Activated T-cell treated with anti-CD3 and anti-CD28 coated beads for 4 hours (primary cell): ENCODE measurements at places on chromosomes 1 and 21.
A peak's percentile ranks its signal among the peaks of the same experiment; 100 is the strongest.

GRCh38 chr1:190098756-190099155, 378.9 kb downstream of the BRINP3 start:
- no peak for DNase-seq

DNA sequence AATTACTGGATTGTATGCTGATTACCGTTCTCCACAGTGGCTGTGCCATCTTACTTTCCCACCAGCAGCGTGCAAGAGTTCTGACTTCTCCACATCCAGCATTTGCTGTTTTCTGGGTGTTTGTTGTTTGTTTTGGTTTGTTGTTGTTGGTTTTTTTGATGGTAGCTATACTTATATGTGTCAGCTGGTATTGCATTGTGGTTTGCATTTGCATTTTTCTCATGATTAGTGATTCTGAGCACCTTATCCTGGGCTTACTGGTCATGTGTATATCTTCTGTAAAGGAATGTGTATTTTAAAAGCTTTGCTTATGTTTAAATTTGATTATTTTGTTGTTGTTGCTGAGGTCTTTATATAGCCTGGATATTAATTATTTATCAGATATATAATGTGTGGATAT, 66.9 kb upstream of the MAP1LC3C start:
- DNase-seq = no peak

GRCh38 chr1:167681451-167682098, 40.2 kb upstream of the MPZL1 start:
- no peak for DNase-seq

DNA sequence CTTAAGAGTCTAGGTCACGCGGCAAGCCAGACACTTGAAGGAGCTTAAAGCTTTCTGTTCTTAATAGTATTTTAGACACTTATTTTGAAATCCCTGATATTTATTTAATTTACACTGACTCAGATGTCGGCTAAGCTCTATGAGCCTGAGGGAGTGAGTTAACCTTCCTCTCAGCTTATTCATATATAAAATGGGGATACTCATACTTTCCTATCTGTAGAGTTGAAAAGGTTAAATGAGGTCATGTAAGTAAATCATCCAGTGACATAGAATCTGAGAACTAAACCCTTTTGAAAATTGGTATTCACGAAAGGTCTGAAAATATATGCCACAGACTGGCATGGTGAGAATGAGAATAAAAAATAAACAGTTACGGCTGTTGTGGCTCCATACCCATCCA, 1.4 kb upstream of the GPR161 start:
- no peak for DNase-seq

- DNase-seq = no peak
Measured at GRCh38 chr1:185441605-185442004, 124.6 kb upstream of the IVNS1ABP start.

GRCh38 chr1:149845416-149845815, 54.0 kb upstream of the BOLA1 start:
- no peak for DNase-seq

- no peak for DNase-seq
Measured at GRCh38 chr1:111234866-111235265, 7.4 kb downstream of the CHI3L2 start.

- DNase-seq = no peak
Measured at GRCh38 chr1:93022580-93022979, 56.5 kb upstream of the MTF2 start.

DNA sequence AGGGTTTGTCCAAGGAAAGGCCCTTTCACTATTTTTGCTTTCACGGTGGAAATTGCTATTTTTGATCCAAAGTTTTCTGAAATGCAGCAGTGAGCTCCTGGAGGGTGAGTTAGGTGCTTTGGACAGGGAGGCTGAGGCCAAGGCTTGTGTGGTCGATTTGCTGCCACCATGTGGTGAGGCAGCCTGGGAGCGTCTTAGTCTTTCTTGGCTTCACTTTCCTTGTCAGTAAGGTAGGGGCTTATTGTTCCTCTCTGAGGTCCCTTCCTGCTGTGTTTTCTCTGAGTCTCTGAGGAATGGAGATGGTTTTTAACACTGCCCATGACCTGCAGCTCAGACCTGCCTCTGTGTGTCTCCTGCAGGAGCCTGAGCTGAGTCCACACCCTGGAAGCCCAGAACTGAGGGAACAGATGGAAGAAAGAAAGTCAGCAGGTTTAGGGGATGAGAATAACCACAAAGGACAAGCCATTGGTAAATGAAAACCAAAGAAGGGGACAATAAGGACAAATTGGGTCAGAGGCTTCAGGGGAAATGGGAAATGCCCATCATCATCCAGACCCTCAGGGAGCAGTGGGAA, 20.1 kb upstream of the S100A10 start:
- no peak for DNase-seq

- no peak for DNase-seq
Measured at GRCh38 chr1:8397511-8397910, 79.6 kb downstream of the SLC45A1 start.

- DNase-seq = peak; percentile 47
Measured at GRCh38 chr1:975896-976683, 5.8 kb downstream of the PERM1 start.

DNA sequence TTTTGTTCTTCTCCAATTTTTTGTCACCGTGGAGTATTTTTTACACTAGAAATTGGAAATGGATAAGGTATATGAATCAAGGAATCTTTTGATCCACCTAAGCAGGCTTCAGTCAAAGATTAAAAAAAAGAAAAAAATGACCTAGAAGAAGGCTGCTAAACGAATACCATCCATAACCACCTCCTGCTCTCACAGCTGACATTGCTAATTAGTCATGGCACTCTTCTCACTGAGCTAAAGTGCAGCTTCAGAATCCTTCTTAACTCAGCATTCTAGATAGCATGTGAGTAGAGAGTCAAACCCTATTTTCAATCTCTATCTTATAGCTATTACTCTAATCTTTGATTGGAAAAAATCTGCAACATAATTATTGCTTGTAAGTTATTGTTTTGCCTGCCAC, 40.2 kb upstream of the ST6GALNAC5 start:
- DNase-seq = no peak

DNA sequence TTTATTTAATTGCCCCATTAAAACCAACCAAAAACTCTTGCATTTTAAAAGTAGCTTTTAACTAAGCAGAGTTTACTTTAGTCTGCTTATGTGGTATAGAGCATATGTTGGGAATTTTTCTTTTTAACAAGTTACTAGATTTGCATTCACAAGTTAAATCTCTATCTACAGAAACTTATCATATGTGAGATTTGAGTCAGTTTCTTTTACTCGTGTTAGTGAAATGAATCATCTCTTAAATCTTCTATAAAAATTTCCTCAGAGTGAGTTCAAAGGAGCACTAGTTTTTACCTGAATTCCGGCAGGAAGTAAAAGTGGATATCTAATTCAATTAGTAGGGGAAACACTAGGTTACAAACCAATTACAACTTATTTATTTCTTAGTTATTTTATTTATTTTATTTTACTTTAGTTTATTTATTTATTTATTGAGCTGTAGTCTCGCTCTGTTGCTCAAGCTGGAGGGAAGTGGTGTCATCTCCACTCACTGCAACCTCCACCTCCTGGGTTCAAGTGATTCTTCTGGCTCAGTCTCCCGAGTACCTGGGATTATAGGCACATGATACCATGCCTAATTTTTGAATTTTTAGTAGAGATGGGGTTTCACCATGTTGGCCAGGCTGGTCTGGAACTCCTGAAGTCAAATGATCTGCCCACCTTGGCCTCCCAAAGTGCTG, 1609.6 kb upstream of the B3GALT2 start:
- no peak for DNase-seq

GRCh38 chr1:211335522-211336157, 9.0 kb downstream of the TRAF5 start:
- no peak for DNase-seq

GRCh38 chr1:212629450-212630157, 21.0 kb downstream of the ATF3 start:
- no peak for DNase-seq
